Caki2 (cell line): ENCODE measurements at places on chromosomes 1 and 21. TPM values are rescaled to one million over a fixed set of nuclear protein-coding genes. Genes with fewer than 3 reads are reported as not detected.

- DNase-seq, result no peak
These were observed 39.8 kb downstream of the DISC1 start for GRCh38 chr1:231666220-231666936.

GRCh38 chr1:20367116-20367585 lies 76.5 kb downstream of the VWA5B1 start:
- peak; percentile 21 for DNase-seq

DNA sequence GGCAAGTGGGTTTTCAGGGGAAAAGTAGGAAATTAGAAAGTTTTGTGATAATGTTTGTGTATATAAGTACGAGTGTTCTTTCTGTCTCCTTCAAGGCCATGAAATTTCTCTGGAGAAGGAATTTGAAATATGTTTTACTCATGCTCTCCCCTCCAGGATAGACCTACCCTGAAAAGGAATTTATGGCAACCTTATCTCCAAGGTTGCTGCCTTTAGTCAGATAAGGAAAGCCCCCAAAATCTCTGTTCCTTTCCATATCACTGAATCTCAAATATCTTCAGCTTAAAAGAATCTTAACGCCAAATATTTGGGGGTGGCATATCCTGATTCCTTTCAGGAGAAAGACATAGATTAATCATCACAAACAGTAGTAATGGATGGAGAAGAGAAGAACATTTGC lies 499 bp upstream of the C4BPB start:
- no peak for DNase-seq

- no peak for DNase-seq
These were observed 85.8 kb upstream of the ZNF648 start for GRCh38 chr1:182147136-182147820.

DNA sequence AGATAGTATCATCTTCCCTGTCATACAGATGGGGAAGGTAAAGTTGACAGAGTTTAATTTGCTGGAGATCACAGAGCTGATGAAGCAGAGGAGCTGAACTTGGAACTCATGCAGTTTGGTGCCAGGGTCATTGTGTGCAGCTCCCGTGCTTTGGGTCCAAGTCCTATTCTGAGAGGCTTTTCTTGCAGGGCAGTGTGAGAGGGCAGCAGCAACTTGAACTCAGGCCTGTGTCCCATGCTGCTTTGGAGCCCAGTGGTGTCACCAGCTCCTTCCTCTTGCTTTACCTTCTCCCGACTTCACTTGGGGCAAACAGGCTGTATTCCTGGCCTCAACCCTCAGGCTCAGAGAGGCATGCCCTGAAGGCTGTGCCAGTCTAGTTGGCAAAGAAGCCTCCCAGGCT lies 24.7 kb downstream of the INAVA start:
- no peak for DNase-seq

- DNase-seq, result no peak
These were observed 314.7 kb downstream of the AMY1C start for GRCh38 chr1:104064399-104064798.

- peak; percentile 56 for DNase-seq
These were observed 803 bp downstream of the COP1 start for GRCh38 chr1:176206006-176206960.

DNA sequence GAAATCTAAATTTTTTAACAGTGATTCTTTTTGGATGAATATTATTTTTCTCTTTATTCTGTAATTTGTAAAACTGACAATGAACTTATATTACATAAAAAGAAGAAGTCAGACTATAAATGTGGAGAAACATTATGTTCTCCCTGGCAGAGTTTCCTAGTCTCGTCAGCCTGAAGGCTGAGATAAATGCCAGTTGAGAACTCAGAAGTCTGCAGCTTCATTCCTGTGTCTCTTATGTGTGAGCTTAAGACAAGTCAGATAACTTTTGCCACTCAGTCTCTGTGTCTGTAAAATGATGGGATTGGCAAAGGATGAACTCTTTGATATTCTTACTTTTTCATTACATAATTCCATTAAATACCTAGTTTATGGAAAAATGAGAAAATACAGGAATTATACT lies 568.8 kb upstream of the ZRANB2 start:
- DNase-seq, result no peak

- DNase-seq, result peak; percentile 75
These were observed 24.8 kb downstream of the S100A6 start for GRCh38 chr1:153510984-153511410.

DNA sequence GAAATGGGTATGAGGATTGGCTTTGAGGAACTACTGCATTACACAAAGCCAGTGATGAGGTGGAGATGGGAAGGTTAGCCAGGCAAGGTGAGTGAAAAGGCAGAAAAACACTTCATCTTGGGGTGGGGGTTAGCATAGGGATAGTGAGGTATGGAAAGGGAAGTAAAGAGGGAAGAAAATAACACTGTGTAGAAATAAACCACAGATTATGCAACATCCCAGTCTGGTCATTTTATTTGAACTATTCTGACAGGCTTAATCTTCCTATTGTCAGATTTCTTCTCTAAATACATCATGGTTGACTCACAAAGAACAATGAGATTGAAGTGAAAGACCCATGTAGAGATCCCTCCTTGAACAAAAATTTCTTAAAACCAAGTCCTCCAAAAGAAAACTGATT lies 640.2 kb downstream of the PTPRC start:
- DNase-seq, result no peak

- DNase-seq, result peak; percentile 46
These were observed 1902.3 kb downstream of the NCAM2 start for GRCh38 chr21:22900490-22900889.

DNA sequence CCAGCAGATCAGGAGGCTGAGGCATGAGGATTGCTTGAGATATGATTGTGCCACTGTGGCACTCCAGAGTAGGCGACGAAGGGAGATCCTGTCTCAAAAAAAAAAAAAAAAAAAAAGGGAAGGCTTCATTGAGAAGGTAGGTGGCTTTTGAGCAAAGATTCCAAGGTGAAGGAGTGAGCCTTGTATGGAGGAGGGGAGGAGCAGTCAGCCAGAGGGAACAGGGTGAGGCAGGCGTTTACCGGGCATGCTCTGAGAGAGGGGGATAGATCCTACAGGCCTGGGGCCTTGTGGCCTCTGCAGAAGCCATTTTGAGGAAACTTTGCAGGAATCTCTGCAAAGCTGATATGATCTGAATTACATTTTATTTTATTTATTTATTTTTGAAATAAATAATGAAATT lies 5.1 kb upstream of the HDAC1 start:
- DNase-seq, result no peak

GRCh38 chr1:48182439-48182838 lies 40.1 kb upstream of the SLC5A9 start:
- DNase-seq, result peak; percentile 28

- DNase-seq, result no peak
These were observed 85.2 kb downstream of the BEND5 start for GRCh38 chr1:48691429-48692001.

- peak; percentile 44 for DNase-seq
These were observed 91.6 kb downstream of the GALNT2 start for GRCh38 chr1:230158415-230159291.

DNA sequence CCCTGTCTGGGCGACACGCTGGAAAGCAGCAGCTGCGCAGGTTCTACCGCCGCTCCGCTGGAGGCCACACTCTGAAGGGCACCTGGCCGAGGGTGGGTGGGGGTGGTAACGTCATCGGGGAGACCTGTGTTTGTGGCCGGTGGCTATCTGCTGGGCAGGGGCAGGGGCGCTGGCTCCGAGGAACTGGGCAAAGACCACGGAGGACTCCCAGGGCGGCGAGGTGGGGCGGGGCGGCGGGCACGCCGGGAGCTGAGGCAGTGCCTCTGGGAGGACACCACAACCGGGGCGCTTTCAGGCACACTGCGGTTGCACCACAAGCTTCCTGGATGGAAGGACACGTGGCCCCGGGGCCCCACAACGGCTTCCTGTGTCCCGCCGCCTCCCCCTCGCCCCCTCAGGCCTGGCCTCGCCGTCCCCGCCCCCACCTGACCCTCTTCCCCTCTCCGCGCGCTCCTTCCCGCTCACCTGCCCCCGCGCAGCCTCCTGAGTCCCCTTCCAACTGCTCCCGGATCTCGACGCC lies 3.3 kb upstream of the DENND2D start:
- no peak for DNase-seq

DNA sequence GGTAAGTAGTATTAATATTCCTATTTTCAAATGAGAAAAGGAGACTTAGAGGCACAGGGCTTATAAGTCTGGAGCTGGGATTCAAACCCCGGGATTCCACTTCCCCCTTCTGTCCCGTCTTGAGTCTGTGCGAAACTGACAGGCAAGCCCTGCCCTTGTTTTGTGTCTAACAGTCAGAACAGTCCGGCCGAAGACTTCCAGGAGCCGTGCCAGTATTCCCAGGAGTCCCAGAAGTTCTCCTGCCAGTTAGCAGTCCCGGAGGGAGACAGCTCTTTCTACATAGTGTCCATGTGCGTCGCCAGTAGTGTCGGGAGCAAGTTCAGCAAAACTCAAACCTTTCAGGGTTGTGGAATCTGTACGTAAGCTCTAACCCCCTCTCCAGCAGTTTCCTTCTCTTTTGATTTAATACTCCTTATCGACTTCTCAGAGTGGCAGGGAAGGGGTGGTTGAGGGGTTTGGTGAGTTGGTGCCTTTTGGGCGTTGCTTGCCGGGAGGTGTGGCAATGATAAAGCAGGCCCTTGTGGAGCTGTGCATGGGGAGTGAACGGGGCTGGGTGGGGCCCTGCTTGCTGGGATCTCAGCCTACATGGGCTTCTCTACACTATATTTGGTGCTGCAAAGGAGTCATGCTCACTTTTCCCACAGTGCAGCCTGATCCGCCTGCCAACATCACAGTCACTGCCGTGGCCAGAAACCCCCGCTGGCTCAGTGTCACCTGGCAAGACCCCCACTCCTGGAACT lies 29.4 kb downstream of the IL6R start:
- DNase-seq, result no peak

GRCh38 chr1:201562257-201562656 lies 23.3 kb downstream of the NAV1 start:
- DNase-seq, result no peak

- no peak for DNase-seq
These were observed 21.5 kb upstream of the HMGB4 start for GRCh38 chr1:33842348-33842747.

GRCh38 chr1:211711315-211711705 lies 35.9 kb upstream of the NEK2 start:
- no peak for DNase-seq

DNA sequence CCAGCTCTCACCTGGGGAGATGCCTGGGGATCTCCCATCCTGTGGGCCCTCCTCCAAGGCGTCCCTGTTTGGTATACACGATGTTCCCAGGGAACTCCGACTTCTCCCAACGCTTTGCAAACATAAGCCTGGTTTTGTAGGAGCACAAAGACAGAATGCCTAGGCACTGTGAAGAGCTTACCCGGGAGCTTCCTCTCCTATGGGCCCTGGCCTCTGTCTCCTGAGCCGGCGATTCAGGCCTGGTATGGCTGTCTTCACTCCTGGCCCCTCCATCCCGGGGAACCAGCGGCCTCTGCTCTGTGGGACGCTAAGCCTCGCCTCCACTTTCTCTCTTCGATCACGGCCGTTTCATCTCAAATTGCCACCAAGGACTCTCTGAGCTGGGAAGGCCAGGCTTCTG lies 59.6 kb upstream of the ACTRT2 start:
- no peak for DNase-seq

GRCh38 chr1:239725933-239726332 lies 339.6 kb downstream of the CHRM3 start:
- DNase-seq, result no peak

- no peak for DNase-seq
These were observed 17.5 kb upstream of the IFFO2 start for GRCh38 chr1:18974005-18974404.

The LIN28A gene
- total RNA-seq, result not detected in 2 replicates

The DCDC2B gene
- total RNA-seq, result not detected in 2 replicates

The OR2W3 gene
- total RNA-seq, result not detected in 2 replicates

The OR2L8 gene
- not detected in 2 replicates for total RNA-seq

The CNTN2 gene
- total RNA-seq, result 0.30 TPM in 1 of 2 replicates, not detected in the other

The KRTAP10-5 gene
- total RNA-seq, result not detected in 2 replicates

The ALPL gene
- 0.14 and 1.9 TPM in 2 replicates for total RNA-seq

The OR6N1 gene
- not detected in 2 replicates for total RNA-seq

The C1orf185 gene
- not detected in 2 replicates for total RNA-seq

The GNG12 gene
- total RNA-seq, result 41.9 and 60.4 TPM in 2 replicates

The YOD1 gene
- 2.3 and 2.9 TPM in 2 replicates for total RNA-seq

The DOP1B gene
- total RNA-seq, result 21.6 and 24.9 TPM in 2 replicates
